Mesothelial cell of epicardium (in vitro differentiated cells): ENCODE measurements at places on chromosomes 6 and 20.

DNA sequence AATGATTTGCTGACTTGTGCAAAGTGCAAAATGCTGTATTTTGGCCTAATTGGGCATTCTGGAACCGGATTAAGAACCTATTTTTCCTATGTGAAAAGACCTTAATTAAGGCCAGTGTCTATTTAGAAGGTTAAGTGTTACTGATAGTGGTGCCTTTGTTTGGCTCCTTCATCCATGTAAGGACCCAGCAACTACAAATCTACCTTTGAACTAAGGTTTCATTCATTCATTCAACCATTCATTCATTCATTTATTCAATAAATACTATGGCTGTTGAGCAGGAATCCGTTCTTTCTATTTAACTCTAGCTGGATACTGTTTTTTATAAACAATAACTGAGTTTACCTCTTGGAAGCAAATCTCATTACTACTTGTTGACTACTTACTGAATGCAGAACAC, 33.6 kb downstream of the MAPK14 start:
- no peak for DNase-seq
- no peaks in the 10 kb centered on the region for H3K27me3 ChIP-seq
- H3K36me3 ChIP-seq = peaks cover 19% of the 10 kb centered on the region
- peak overlapping the region; percentile 40 for H3K27ac ChIP-seq
- peaks cover 26% of the 10 kb centered on the region for H3K4me1 ChIP-seq
- H3K4me3 ChIP-seq = no peak overlapping the region

GRCh38 chr6:159089909-159090308, 45.1 kb upstream of the TAGAP start:
- H3K27ac ChIP-seq = no peak overlapping the region
- H3K36me3 ChIP-seq = no peaks in the 10 kb centered on the region
- no peak overlapping the region for H3K4me3 ChIP-seq
- no peak for DNase-seq

DNA sequence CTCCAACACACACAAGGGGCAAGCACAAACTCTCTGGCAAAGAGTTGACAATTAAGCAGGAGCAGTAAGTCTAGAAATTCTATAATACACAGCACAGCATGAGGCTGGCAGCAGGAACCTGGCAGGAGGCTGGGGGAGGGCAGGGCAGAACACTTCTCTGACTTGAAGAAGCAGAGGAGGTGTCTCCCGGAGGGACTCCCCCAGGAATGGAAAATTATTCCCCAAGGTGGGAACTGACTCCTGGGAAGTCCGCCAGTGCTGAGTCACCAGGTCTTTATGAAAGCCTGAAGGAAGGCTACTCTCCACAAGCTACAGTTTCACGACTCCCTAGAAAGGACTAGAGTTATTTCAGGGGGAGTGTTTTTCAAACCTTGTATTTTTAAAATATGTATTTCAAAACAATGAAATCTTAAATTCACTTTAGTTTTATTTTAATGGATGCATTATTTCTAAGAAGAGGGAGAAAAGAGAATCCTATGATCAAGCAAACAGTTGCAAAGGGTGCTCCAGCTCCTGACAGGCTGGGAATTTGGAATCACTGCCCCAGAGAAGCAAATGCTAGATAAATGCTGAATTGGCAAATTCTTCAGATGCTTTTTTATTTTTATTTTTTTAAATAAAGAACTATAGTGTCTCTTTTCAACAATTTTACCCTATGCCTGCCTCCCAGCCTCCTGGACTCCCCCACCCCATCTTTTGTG, 192.8 kb downstream of the LY86 start:
- no peak overlapping the region for H3K4me3 ChIP-seq
- H3K27me3 ChIP-seq = peaks cover 3% of the 10 kb centered on the region
- H3K4me1 ChIP-seq = peaks cover 25% of the 10 kb centered on the region
- no peak overlapping the region for H3K27ac ChIP-seq
- DNase-seq = no peak

- DNase-seq = no peak
- H3K27me3 ChIP-seq = no peaks in the 10 kb centered on the region
- H3K27ac ChIP-seq = no peak overlapping the region
- no peak overlapping the region for H3K4me3 ChIP-seq
- H3K36me3 ChIP-seq = no peaks in the 10 kb centered on the region
- peaks cover 5% of the 10 kb centered on the region for H3K4me1 ChIP-seq
Measured at GRCh38 chr6:153963352-153963751, 75.7 kb upstream of the OPRM1 start.

- H3K4me3 ChIP-seq = no peak overlapping the region
- H3K27ac ChIP-seq = no peak overlapping the region
- H3K4me1 ChIP-seq = peaks cover 69% of the 10 kb centered on the region
- H3K36me3 ChIP-seq = peaks cover 11% of the 10 kb centered on the region
- H3K27me3 ChIP-seq = no peaks in the 10 kb centered on the region
Measured at GRCh38 chr6:16752206-16752866, 8.9 kb downstream of the ATXN1 start.

DNA sequence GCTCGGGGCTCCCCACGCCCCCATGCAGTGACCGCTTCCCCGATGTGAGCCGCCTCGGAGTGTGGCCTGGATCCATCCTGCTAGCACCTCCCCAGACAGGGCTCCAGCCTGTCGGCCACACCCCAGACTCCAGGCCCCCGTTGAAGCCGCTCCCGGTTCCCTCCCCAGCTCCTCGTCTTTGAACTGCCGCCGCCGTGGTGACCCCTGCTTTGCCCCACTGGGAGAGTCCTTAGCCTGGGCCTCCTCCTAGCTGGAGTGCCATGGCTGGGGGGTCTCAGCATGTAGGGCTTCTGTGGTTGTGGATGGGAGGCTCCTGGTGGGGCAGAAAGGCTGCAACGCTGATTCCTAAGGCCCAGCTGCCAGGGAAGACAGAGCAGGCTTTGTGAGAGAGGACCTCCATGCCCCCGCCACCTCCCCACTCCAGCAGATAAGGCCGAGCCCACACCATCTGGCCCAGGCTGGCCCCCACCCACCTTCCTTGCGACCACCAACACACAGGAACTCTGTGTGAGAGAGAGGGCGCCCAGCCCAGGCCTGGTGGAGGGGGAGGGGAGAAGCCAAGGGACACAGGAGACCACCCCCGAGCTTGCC, 11.4 kb downstream of the FOXS1 start:
- no peaks in the 10 kb centered on the region for H3K27me3 ChIP-seq
- DNase-seq = no peak
- H3K4me3 ChIP-seq = no peak overlapping the region
- H3K36me3 ChIP-seq = no peaks in the 10 kb centered on the region
- peaks cover 10% of the 10 kb centered on the region for H3K4me1 ChIP-seq
- no peak overlapping the region for H3K27ac ChIP-seq

DNA sequence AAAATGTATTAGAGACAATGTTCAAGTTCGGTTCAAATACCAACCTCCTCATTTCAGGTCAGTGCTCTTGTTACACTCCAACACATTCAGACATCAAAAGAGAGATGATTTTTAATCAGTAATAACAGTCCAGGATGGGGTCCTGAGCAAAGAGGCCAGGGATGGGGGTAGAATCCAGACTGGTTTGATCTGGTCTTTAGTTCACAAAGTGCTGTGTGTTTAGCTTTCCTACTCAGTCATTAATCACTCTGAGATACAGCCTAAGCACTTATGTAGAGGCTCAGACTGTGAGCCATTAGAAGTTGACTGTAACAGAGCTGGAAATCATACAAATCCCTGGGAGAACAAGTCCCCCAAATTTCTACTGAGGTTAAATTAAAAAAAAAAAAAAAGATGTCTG, 241.6 kb downstream of the PTPRK start:
- peaks cover 43% of the 10 kb centered on the region for H3K4me1 ChIP-seq
- H3K36me3 ChIP-seq = no peaks in the 10 kb centered on the region
- H3K27ac ChIP-seq = peak overlapping the region; percentile 71
- no peaks in the 10 kb centered on the region for H3K27me3 ChIP-seq
- no peak for DNase-seq

DNA sequence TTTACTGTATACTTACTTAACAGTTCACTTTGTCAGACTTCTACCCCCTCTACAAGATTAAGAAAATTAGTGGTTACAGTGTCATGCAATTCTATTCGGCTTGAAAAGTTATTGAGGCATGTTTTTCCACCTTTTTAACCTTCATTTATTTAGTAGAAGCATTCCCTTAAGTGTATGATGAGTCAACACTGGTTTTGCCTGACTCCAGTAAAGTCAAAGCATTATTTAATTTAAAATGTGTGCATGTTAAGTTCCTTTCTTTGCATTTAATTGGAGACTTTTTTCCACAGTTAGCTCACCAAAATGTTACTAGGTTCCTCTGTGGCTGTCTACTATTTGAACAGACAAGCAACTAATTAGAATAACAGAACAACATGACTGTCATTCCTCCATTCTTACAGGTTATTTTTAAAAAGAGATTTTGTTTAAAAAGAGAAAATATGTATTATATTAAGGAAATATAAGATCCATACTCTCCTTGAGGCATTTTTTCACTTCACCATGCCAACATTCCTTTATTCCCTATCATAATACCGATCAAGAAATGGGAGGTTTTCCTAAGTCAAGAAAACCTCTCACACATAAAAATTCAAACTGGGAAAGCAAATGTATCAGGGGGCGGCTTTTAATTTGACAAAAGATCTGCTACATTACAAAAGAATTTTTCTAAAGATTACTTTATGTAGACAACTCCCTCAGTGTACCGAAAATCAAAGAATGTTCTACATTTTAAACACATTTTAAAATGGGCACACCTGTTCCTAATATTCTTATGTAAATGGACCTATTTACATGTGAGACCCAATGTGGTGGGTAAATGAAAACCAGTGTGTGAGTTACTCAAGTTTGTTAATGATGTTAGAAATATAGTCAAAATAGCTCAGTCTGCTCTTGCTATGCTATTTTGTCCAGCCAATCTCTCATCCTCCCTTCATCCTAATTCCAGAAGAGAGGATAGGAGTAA, 361.2 kb downstream of the UTRN start:
- peaks cover 27% of the 10 kb centered on the region for H3K4me1 ChIP-seq
- H3K4me3 ChIP-seq = no peak overlapping the region
- no peak overlapping the region for H3K27ac ChIP-seq
- peaks cover 7% of the 10 kb centered on the region for H3K36me3 ChIP-seq
- DNase-seq = no peak
